Left kidney (tissue), 8 donors: ENCODE measurements at places on chromosomes 1 and 21.

DNA sequence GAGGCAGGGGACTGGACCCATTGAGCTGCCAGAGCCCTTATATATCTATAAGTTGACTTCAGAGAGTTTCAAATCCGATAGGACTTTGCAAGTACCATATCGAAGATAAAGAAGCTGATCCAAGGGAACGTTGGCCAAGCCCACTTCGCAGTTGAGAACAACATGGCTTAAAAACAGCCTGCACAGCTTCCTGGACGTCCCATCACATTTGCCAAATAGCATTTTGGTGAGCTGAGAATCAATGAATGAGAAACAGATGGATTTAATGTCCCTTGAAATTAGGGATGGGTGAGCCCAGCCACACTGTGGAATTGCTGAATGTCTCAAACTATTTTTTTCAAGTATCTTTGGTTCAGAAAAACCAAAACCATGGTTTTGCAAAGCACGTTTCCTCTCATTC is 64.8 kb downstream of the KCNJ15 start:
- DNase-seq = no peak

DNA sequence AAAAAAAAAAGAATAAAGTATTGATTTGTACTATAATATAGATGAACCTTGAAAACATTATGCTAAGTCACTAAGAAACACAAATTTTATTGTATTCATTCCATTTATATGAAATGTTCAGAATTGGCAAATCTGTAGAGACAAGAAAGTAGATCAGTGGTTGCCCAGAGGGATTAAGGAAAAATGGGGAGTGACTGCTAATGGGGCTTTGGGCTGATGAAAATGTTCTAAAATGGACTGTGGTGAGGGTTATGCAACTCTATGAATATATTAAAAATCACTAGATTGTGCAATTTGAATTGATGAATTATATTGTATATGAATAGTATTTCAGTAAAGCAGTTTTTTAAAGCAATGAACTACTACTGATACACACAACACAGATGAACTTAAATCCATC is 10.0 kb downstream of the GDAP2 start:
- no peak for DNase-seq

DNA sequence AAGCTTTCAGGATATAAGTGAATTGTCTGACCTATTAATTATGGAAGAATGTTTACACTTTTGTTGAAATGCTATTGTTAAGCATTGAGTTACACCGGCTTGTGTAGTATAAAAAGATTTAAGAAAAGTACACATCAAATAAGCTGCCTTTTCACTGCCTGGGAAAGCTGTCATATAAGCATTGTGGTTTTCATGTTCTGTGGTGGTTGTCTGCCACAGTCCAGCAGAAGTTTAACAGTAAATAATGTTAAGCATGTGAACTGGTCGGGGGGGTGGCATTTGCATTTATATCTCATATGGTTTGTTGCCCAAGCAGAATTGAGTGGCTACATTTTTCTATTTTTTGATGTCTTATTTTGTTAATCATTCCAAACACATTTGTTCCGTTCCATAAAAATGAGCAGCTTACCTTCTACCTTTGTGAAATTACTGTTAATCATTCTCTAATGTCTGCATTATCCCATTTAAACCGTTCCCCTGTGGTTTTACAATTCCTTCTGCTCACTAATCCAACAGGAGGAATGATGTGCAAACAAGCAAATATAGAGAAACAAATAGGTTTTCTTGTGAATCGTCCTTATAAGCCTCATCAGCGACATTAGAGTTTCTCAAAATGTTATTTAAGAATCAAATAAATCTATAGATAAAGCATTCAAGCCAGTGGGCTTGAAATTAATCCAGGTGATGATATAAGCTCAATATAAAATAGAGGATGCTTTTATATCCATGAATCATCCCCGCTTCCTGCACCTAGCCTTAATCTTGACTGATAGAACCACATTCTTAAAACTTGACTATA is 160.8 kb upstream of the SAMSN1 start:
- DNase-seq = no peak

- DNase-seq = no peak
These were observed 20.3 kb upstream of the ADGRB2 start for GRCh38 chr1:31784356-31785019.

DNA sequence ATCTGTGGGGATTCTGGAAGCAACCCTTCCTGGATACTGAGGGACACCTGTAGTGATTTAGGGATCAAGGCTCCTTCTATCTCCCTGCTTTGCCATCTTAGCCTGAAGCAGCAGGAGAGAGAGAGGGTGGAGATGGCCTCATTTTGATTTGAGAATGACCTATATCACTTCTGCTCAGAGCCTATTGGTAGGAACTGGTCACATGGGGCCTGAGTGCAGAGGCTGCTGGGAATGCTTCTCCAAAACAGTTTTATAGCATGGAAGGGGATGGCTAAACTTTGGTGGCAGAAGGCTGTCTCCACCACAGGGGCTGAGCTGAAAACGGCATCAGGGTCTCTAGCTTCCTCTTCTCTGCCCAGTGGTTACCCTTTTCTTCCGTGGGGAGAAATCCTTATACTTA is 105.8 kb downstream of the TBX19 start:
- no peak for DNase-seq
